ENCODE measurements at places on chromosomes 5 and 9. TPM values are rescaled to one million over a fixed set of nuclear protein-coding genes. Genes with fewer than 3 reads are reported as not detected.

DNA sequence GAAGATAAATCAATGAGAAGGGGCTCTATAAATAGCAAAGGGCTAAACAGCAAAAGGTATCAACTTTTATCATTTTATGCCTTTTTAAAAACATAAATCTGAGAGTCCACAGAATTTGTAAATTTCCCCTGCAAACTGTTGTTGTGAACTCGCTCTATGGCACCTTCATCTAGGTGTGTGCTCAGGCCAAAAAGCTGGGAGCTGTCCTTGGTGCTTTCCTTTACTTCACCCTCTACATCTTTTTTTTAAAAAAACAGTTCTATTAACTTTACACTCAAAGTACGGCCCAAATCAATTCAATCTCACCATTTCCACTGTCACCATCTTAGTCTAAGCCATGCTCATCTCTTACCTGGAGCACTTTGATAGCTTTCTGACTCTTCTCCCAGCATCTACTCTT, 108.2 kb upstream of the GPR151 start:
- no peak for DNase-seq

The SLC36A2 gene
- total RNA-seq = not detected

DNA sequence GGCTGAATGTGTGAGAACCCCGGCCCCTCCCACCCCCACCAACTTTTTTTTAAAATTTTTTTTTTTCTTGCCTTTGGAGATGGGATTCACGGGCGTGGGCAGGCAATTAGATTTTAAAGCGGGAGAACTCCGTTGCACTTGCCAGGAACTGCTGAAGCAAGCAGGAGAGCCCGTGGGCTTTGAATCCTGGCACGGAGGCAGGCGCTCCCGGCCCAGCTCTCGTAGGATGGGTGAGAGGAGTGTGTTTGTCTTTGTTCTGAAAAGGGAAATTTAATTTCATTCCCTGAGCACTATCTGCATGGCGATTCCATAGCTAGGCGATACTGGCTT, 54.3 kb upstream of the BOD1 start:
- no peak for DNase-seq

GRCh38 chr5:155827949-155828348, 499.0 kb upstream of the SGCD start:
- DNase-seq = no peak

The SLC4A9 gene
- not detected for total RNA-seq

The RIC1 gene
- total RNA-seq = 37.8 TPM

- no peak for DNase-seq
Observed at GRCh38 chr9:18616976-18617375, 143.0 kb downstream of the ADAMTSL1 start.

- no peak for DNase-seq
Observed at GRCh38 chr9:8085986-8086385, 286.4 kb upstream of the DMAC1 start.

The DMRT3 gene
- not detected for total RNA-seq

DNA sequence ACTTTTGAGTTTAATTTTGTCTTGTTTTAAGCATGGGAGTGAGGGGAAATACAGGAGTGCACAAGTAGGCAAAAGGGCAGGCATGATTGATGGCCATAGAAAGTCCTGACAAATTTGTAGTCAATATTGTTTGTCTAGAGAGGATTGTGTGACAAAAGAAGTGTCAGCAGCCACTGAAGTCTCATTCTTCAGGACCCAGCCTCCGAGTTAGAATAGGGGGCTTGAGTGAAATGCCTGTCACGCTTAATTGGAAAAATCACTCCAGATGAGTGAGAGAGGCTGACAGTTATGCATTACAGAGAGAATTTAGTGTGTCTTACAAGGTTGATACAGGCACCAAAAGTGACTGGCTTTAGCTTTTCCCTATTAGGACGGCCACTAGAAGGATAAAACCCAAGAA, 81.9 kb upstream of the RPS23 start:
- no peak for DNase-seq

The MSX2 gene
- 1.3 TPM for total RNA-seq

GRCh38 chr5:142683116-142683515, 2.8 kb downstream of the FGF1 start:
- DNase-seq = no peak

DNA sequence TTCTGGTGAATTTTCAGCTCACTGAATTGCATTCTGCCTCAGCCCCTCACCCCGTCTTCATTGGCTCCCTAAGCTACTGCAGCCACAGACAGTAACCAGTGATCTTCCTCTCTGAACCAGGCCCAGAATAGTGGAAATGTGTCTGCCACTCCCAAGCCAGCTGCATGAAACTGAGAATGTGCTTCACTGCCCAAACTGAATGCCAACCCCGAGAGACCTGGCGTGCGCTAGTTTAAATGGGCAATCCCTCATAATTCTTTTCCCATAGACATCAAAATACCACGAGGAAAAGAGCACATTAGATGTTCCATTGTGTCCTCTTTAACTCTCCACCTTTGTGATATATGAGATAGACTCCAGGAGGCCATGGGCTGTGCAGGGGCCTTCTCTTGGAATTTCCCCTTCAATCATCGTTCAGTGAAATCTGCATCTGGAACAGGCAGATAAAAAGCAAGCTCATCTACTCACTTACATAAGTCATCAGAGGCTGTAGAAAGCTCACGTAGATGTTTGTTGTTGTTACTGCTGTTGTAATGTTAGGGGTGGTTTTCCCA, 320.2 kb downstream of the NFIB start:
- DNase-seq = no peak

Measured in fibroblast of lung (primary cell).